Stimulated activated CD4-positive, alpha-beta T cell treated with anti-CD3 and anti-CD28 coated beads, Interleukin-12 subunit alpha, Interleukin-12 subunit beta, amount 100 ng/mL, for 24 hours (primary cell): ENCODE measurements at places on chromosomes 2 and 18.

DNA sequence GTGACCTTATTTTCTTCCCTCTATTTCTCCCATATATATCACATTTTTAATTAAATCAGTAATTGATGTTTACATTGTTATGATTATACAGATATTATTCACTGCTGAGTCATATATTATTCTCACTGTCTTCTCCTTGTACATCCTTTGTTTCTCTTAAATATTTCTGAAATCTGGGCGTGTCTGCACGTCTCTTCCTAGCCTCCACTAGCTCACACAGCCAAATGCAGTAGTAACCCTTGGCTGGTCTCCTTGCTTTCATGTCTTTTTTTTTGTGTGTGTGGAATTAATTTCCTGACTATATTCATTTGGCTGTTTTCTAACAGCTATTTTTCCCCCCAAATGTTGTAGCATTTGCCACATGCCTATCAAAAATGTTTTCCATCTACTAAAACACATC, 15.8 kb downstream of the CCNYL1 start:
- DNase-seq = no peak

DNA sequence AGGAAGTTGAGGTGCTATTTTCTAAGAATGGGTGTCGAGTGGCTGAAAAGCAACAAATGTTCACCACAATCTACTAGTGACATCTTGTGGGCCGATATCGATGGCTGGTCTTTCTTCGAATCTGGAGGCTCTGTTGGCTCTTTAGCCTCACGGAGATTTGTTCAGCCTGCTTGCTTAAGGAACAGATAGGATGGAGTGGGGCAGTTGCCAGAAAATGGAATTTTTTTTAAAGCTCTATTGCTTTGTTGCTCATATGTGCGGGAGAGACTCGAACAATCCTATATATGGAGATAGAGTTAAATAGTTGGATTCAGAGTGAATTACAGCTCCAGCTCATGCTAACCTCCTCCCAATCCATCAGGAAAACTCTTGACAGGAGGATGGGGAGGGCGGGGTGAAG, 70.9 kb upstream of the LYPD6B start:
- DNase-seq = no peak

GRCh38 chr18:11269257-11269656, 119.9 kb upstream of the PIEZO2 start:
- no peak for DNase-seq

- DNase-seq = no peak
Measured at GRCh38 chr18:10010611-10011015, 96.8 kb downstream of the VAPA start.

GRCh38 chr2:51120754-51121280, 88.9 kb upstream of the NRXN1 start:
- DNase-seq = no peak

GRCh38 chr2:119432851-119433522, 1.3 kb downstream of the TMEM37 start:
- DNase-seq = no peak

GRCh38 chr18:37665346-37665745, 99.7 kb upstream of the CELF4 start:
- no peak for DNase-seq

- DNase-seq = no peak
Measured at GRCh38 chr2:60339286-60339685, 214.2 kb downstream of the BCL11A start.

DNA sequence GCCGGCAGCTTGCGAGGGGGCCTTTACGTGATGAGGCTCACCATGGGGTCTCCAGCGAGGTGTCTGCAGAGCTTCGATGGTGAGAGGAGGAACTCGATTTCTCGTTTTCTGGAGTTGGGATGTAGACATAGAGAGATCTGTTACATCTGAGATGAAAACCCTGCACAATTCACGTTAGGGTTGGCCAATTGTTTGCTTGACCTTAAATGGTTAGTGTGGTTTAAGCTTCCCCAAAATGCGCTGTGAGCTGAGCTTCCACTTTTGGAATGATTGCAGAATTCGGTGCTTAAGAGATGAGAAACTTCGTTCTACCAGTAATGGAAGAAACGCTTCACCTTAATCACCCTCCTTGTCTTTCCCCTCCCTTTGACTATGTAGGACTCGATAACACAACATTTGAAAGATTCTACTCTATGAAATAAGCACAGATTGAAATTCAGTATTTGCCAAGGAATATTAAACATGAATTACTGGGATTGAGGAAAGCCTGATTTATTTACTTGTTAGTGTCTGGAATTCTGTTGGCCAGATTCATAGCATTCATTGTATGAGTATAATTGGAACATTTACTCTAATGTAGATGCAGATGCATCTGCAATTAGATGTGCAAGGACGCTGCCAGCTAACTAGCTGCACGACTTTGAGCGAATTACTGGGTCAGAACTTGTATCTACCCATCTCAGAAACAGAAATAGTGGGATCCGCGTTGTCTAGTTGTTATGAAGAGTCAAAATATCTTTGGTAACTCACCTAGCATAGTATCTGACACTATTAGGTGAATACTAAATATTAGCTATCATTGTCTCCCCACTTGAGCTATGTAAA, 1.6 kb upstream of the KLF7 start:
- DNase-seq = no peak

GRCh38 chr2:113284476-113284875, 5.8 kb upstream of the PAX8 start:
- no peak for DNase-seq

GRCh38 chr2:238346544-238346943, 26.2 kb downstream of the TRAF3IP1 start:
- no peak for DNase-seq

GRCh38 chr2:241852981-241853631, 5.6 kb downstream of the PDCD1 start:
- no peak for DNase-seq

DNA sequence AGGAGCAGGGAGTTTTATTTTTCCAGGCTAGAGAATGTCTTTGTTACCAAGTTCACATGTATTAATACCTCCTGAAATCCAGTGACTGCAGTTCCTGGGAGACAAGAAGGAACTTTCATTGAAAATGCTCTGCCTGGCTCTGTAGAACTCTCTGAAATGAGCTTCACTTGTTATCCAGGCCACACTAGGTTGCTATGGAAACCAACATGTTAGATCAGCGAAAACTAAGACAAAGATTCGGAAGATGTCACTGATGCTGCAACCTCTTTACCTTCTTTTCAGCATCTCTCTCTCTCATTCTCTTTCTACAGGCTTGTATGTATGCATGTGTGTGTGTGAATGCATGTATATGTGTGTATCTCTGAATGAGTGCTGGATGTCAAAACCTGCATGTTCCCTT, 218.5 kb downstream of the TRIB2 start:
- no peak for DNase-seq

- no peak for DNase-seq
Measured at GRCh38 chr18:49305688-49306336, 154.6 kb downstream of the DYM start.

DNA sequence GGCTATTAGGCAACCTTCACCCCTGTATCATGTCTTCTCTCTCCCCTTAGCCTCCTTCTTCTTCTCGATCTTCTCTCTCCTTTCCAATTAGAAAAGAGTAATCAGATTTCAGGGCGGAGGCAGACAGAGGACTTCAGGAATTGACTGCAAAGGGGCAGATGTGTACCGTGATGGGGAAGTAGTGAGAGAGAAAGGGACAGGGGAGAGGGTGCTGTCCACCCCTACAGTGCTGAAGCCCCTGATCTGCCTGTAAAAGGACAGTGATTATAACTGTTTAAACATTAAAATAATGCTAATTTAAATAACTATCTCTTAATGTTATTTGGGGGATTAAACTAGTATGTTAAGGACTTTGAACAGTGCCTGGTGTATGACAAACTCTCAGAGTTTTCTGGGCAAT, 178.5 kb downstream of the ACTR3 start:
- no peak for DNase-seq

GRCh38 chr18:25921677-25922421, 168.6 kb downstream of the SS18 start:
- DNase-seq = no peak

GRCh38 chr2:902584-902983, 48.1 kb upstream of the SNTG2 start:
- no peak for DNase-seq

GRCh38 chr2:163341426-163341825, 394.4 kb downstream of the FIGN start:
- no peak for DNase-seq

DNA sequence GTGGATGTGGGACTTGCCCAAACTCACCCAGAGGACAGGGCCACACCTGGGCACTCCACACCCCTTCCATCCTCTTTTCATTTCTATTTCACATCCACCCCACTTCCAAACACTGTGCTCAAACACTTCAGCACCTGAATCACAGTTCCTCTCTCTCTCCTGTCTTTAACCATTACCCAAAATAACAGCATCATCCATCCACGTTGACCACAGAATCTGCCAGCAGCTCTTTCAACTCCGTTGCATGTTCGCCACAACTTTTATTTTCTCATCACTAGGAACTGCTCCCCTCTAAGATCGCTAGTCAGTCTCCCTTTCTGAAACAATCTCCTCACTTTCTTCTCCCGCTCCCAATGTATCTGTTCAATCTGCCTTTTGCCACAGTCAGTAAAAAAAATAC, 121.6 kb upstream of the HNRNPA3 start:
- DNase-seq = no peak

GRCh38 chr2:4838626-4839025, 853.6 kb upstream of the SOX11 start:
- no peak for DNase-seq

DNA sequence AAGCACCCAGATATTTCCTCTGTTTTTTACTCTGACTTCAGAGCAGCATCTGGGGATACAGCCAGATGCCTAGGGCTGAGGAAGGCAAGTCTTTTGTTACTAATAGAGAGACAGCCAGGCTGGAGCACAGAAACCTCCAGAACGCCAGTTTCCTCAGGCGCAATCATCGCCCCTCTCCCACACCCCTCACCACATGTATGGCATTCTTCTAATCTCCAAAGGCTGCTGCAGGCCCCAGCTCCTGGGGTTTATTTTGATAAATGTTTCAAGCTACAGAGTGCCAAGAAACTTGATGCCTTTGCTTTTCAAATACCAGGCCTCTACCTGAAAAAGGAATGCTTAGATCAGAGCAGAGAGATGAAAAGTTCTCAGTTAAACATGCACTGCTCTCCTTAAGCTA, 283.6 kb downstream of the RBM43 start:
- no peak for DNase-seq

- DNase-seq = no peak
Measured at GRCh38 chr2:61014763-61015162, 2.8 kb upstream of the PEX13 start.

DNA sequence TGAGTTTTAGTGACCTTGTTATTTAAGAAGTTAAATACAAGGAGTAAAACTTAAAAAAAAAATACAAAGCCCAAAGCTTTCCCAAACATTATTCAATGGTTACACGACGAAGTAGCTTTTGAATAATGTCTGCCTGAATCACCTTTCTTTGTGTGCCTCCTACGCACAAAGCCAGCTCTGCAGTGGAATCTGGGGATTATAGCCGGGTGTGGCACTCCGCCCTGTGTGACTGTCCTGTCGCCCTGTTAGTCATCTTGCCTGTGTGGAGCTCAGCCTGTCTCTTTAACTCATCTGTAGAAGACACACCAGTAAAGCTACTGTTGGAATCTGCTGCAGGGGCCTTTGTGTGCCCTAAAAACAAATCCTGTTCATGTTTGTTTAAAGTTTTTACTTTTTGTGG, 79.4 kb upstream of the TCF7L1 start:
- no peak for DNase-seq

GRCh38 chr2:17626986-17627385, 86.5 kb downstream of the VSNL1 start:
- DNase-seq = no peak
